ENCODE measurements at places on chromosomes 4 and X. TPM values are rescaled to one million over a fixed set of nuclear protein-coding genes. Genes with fewer than 3 reads are reported as not detected.

The SLC6A8 gene
- 0.77 TPM for total RNA-seq

The ERAS gene
- total RNA-seq, result not detected

The CTAG2 gene
- not detected for total RNA-seq

The MGARP gene
- 0.35 TPM for total RNA-seq

The CFI gene
- total RNA-seq, result not detected

The REELD1 gene
- total RNA-seq, result 0.72 TPM

The MAGEA11 gene
- not detected for total RNA-seq

The ARHGAP24 gene
- 1.7 TPM for total RNA-seq

The SORCS2 gene
- 1.2 TPM for total RNA-seq

The TENM3 gene
- total RNA-seq, result not detected

The SPANXD gene
- not detected for total RNA-seq

The MCF2 gene
- total RNA-seq, result 3.1 TPM

The SHROOM2 gene
- total RNA-seq, result not detected

The TLR10 gene
- 0.59 TPM for total RNA-seq

The FAT1 gene
- total RNA-seq, result not detected

The SPIN2A gene
- 1.3 TPM for total RNA-seq

The EXOSC9 gene
- total RNA-seq, result 51.2 TPM

The RAP2C gene
- 58.1 TPM for total RNA-seq

The PROM1 gene
- total RNA-seq, result not detected

The MSANTD1 gene
- 2.2 TPM for total RNA-seq

The MAGIX gene
- 1.2 TPM for total RNA-seq

The CDKN2AIP gene
- 25.7 TPM for total RNA-seq

The BRCC3 gene
- total RNA-seq, result 17.9 TPM

The ADH4 gene
- not detected for total RNA-seq

All from natural killer cell (primary cell).